Stimulated activated CD4-positive, alpha-beta T cell treated with anti-CD3 and anti-CD28 coated beads, Interleukin-1b, Interleukin-23, amount 100 ng/mL, for 1 hour (primary cell): ENCODE measurements at places on chromosomes 6 and 20.

GRCh38 chr6:6826095-6826901 lies 237.8 kb downstream of the LY86 start:
- DNase-seq = no peak

- DNase-seq = no peak
Measured at GRCh38 chr6:105954148-105954547, 132.0 kb upstream of the PRDM1 start.

GRCh38 chr6:98669371-98669770 lies 165.0 kb upstream of the POU3F2 start:
- DNase-seq = no peak

GRCh38 chr20:59204165-59204894 lies 40.7 kb downstream of the ZNF831 start:
- no peak for DNase-seq

- DNase-seq = no peak
Measured at GRCh38 chr20:23071996-23072395, 14.1 kb downstream of the CD93 start.

DNA sequence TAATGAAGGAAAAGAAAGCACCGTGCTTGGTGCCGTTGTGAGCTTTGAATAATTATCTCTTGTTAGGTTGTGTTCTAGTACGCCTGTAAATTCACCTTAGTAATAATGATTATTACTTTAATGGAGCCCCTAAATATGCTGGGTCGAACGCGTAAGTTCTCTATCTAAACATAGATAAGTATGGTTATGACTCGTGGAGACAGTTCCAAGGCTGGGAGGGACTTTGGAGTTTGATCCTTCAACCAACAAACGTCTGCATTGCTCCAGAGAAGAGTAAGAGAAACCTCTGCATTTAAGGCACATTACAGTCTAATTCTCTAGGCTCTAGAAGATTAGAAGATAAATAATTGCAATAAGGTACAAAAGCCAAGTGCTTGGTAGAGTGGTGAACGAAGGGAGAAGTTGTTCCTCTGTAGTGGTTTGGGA lies 514 bp downstream of the ACOT13 start:
- no peak for DNase-seq

GRCh38 chr6:143743301-143744166 lies 65.8 kb downstream of the PHACTR2 start:
- DNase-seq = no peak

DNA sequence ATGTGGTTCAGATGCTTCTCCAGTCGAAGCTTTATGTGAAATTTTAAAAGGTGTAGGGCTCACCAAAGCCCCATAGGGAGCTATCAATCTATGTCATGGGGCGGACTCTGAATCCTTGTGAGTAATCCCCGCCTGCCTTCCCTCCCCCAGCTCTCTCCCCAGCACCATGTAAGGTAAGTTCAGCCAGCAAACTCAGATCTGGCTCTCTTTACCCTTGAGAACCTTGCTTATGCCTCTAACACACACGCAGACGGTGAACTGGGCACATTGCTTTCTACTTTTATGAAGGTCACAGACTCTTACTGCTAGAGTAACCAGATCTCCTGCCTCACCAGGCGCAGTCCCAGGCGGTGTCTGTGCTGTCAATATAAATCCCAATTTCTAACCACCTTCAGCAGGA lies 82.6 kb upstream of the CNKSR3 start:
- no peak for DNase-seq

DNA sequence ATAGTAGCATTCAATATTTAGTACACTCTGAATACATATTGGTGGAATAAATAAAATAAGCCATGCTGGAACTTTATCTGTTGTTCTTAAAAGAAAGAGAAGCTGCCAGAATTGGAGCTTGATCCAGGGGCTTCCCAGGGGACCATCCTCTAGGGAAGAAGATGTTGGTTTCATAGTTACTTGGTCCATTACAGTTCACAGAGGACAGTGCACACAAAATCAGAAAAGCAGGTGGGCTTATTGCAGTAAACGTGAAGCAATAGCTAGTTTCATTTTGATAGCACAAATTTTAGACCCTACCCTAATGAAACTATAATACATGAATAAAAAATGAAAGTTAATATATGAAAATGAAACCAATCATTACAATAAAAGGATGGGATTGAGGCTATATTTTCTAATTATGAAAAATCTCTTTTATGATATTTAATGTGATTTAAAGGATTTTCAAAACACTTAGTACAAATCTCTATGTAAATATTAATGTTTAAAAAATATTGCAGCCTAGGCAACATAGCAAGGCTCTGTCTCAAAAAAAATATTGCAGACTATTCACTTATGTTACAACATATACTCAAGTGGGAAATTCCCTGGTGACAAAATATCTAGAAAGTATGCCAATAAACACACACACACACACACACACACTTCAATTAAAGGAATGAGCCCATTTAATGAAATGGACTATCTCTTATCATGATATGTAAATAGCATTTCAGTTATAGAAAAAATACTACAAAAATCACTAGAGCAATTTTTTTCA lies 227.0 kb upstream of the MARCKS start:
- no peak for DNase-seq

DNA sequence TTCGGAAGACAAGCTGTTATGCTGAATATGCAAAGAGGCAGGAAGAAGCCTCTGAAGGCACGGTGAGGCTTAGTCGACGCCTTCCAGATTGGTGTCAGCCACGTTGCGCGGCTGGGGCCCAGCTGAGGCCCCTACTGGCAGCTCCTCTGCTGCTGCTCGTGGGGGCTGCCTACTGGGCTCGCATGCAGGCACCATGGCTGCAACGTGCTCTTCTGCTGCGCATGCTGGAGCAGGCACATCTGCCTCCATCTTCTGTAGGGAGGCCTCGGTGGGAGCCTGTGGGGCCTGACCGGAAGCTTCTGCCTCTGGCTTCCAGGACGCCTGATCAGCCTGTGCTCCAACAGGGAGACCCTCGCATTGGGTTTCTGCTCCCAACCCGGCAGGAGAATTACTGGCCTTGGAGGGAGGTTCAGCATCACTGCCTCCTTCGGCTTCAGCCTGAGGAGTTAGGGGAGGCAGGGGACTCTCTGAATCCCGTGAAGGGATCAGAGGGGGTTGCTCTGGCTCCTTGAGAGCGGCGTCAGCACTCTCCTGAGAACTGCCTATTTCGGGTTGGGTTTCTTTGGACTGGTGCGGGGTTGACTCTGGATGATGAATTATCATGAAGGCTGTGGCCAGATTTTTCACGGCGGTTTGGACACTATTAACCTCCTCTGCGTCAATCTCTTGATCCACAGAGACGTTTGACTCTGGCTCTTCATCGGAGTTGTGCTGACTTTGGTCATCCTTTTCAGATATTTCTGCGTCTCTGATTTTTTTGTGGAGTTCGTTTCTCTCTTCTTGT lies 49.1 kb downstream of the TXLNB start:
- DNase-seq = no peak

- DNase-seq = no peak
Measured at GRCh38 chr6:23181356-23182110, 612.2 kb downstream of the HDGFL1 start.

DNA sequence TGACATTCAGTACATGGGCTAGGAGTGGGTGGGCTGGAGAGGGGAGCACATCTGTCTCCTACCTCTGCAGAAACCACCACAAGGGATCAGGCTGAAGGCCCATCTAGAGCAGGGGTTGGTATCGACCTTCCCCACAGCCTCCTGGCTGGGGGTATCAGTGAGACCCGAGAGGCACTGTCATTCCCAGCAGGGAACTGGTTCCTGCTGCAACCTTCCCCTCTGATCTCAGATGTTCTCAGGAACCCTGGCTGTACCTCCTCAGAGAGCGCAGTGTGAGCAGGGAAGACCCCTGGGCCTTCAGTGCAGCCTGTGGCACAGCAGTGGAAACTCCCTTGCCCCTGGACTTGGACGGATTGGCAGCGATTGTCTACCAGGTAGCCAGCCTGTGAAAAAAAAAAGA lies 7.8 kb downstream of the IP6K3 start:
- DNase-seq = no peak

GRCh38 chr20:21505810-21506530 lies 7.9 kb downstream of the NKX2-2 start:
- DNase-seq = peak; percentile 57

DNA sequence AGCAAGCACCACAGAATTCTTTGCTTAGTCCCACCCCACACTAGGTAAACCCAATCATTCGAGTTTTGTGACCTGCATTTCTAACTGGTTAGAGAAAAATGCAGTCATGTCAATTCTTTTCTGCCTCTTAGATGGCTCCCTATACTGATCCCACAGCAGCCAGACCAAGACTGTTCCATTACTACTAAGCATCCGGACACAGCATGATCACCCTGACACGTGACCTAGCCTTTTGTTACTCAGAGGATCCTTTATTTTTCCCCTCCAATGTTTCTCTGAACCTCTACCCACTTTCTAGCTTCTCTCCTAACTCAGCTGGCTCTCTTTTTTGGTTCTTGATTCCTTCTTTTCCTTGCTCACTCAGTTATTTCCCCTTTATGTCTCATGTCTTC lies 87.9 kb downstream of the PDE10A start:
- no peak for DNase-seq

DNA sequence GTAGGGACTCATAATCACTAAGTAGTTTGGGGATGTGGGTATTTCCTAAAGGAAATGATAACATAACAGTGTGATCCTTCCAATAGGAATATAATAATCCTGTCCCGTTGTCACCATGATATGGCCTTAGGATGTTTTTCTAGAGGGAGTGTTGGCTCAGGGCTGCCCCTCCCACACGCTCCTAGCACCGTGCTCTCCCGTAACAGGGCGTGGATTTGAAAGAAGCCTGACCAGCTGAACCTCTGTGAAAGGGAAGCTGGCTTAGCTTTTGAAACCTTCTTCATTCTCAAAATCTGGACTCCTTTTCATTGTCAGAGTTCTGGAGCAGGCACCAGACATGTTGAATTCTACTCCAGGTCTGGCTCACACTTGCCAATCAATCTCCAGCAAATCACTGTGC lies 103.4 kb upstream of the SASH1 start:
- DNase-seq = no peak

GRCh38 chr20:61879303-61879620 lies 186.4 kb downstream of the TAF4 start:
- no peak for DNase-seq

DNA sequence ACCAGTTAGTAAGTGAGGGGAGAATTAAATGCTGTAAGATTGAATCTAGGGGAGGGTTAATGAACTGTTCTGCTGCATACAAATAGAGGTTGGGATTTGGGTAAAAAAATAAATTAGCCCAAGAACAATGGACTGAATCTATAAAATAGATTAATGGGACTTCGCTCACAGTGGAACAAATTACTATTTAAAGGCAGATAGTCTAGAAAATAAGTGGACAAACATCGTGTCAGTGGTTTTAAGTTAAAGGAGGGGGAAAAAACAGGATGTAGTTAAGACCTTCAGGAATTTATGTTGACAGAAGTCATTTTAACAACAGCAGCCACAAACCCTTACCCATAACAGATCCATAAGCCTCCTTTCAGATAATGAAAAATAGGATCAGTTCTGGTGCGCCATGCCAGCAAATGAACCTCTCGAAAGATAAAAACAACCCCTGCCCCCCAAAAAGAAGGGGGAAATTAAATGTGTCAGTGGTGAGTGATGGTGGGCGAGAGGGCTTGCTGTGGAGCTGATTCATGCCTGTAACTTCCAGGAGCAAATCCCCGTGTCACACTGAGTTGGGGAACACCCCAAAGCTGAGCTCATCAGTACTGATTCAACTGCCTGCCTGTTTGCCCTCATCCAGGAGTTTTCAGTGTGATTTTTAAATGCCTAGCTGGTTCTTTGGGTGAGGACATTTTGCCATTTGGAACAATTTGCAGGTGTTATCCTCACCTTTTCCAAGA lies 86.8 kb downstream of the PPP1R14C start:
- DNase-seq = no peak

GRCh38 chr6:155628306-155628705 lies 172.7 kb upstream of the NOX3 start:
- DNase-seq = peak; percentile 12

GRCh38 chr6:15232836-15233510 lies 12.9 kb upstream of the JARID2 start:
- no peak for DNase-seq

GRCh38 chr20:44683263-44684046 lies 31.7 kb upstream of the CCN5 start:
- DNase-seq = peak; percentile 33

- DNase-seq = no peak
Measured at GRCh38 chr20:29325304-29325640, 1932.2 kb upstream of the DEFB115 start.

DNA sequence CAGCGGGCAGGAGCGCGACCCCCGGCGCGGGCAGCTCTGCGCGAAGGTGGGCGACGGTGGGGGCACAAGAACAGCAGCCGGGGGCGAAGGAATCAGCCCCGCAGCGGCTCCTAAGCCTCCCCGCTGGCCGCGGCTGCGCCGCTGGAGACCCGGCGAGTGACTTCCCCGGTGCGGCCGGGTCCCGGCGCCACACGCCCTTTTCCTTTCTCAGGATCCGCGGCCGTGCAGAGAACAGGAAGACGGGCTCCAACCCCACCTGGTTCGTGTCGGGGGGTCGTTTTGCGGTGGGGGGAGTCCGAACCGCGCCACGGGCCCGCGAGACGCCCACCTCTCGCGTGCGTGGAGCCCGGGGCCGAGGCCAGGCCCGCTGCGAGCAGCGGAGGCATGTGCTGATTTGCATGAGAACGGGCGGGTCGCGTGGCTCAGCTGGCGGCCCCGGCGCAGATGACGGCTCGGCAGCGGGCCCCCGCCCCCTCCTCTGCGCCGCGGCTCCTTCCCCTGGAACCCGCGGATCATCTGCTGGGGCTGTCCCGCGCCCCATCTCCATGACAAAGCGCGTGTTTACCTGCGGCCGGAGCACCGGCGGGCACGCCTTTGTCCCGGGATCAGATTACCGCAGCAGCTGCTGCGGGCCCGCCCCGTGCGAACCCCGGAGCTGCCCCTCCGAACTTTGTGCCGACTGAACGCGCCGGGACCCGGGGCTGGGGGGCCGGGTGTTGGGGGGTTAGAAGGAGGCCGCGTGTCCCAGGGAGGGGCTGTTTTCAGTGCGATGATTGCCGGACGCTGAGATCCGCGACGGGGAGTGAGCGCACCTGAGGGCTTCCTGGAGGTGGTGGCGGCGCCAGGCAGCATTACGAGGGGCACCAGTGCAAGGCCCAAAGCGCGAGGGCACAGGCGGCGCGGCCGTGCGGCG lies 4.9 kb upstream of the DLL1 start:
- no peak for DNase-seq

DNA sequence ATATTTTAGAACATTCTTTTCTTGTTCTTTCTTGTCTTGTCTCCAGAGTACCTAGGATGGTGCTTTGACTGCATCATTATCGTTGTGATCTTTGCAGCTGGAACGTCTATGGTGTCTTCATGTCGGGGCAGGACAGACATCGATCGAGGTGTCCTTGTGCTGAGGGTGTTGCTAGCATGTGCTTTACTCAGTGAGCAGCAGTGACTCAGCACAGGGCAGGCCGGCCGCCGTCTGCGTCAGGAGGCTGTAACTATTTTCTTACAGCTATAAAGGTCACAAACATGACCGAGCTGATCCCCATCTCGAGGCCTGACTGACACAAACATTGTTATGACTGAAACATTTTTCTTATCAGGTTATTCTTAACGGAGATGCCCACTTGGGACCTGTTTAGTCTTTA lies 14.9 kb upstream of the CTCFL start:
- DNase-seq = no peak

DNA sequence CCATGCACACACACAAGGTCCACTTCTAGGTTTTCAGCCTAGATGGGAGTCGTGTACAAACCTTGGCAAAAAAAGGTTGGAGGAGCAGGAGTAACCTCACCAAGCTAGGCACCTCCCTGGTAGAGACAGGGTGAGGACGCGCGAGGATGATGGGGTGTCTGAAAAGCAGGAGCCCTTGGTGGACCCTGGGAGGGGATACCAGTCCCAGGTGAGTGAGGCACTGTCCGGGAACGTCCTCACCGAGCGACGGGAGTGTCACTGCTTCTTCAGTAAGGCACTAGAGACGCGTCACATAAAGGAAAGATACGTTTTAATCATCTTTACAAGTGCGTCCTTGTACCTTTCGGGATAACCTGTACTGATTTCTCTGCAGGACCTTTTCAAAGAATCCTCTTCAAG lies 29.4 kb upstream of the ZBP1 start:
- DNase-seq = no peak
